Neural crest cell (in vitro differentiated cells): ENCODE measurements at places on chromosomes 3 and 15. TPM values are rescaled to one million over a fixed set of nuclear protein-coding genes. Genes with fewer than 3 reads are reported as not detected.

GRCh38 chr3:119762876-119763275 is 19.0 kb upstream of the NR1I2 start:
- no peaks in the 10 kb centered on the region for H3K4me1 ChIP-seq
- no peak for DNase-seq
- H3K27me3 ChIP-seq, result peaks cover 3% of the 10 kb centered on the region
- H3K36me3 ChIP-seq, result peaks cover 14% of the 10 kb centered on the region

DNA sequence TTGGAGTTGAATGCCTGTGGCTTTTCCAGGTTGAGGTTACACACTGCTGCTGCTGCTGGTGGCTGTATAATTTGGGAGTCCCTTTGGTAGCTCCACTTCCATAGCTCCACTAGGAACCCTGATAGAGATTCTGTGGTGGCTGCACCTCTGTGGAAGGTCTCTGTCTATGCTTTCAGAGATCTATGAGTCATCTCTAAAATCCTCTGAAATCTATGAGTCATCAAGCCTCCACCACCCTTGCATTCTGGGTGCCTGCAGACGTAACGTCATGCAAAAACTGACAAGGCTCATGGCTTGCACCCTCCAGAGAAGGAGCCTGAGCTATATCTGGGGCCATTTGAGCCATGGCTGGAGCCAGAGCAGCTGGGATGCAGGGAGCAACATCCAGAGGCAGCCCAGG is 1037.0 kb upstream of the CFAP20DC start:
- H3K36me3 ChIP-seq, result no peaks in the 10 kb centered on the region
- DNase-seq, result no peak
- H3K4me1 ChIP-seq, result no peaks in the 10 kb centered on the region
- no peaks in the 10 kb centered on the region for H3K27me3 ChIP-seq
- no peak overlapping the region for H3K4me3 ChIP-seq
- H3K27ac ChIP-seq, result no peak overlapping the region

- peaks cover 32% of the 10 kb centered on the region for H3K4me1 ChIP-seq
- no peak overlapping the region for H3K27ac ChIP-seq
- H3K36me3 ChIP-seq, result peaks cover 5% of the 10 kb centered on the region
- H3K27me3 ChIP-seq, result no peaks in the 10 kb centered on the region
- no peak for DNase-seq
- H3K4me3 ChIP-seq, result no peak overlapping the region
Observed at GRCh38 chr15:58327958-58328357, 103.8 kb upstream of the LIPC start.

DNA sequence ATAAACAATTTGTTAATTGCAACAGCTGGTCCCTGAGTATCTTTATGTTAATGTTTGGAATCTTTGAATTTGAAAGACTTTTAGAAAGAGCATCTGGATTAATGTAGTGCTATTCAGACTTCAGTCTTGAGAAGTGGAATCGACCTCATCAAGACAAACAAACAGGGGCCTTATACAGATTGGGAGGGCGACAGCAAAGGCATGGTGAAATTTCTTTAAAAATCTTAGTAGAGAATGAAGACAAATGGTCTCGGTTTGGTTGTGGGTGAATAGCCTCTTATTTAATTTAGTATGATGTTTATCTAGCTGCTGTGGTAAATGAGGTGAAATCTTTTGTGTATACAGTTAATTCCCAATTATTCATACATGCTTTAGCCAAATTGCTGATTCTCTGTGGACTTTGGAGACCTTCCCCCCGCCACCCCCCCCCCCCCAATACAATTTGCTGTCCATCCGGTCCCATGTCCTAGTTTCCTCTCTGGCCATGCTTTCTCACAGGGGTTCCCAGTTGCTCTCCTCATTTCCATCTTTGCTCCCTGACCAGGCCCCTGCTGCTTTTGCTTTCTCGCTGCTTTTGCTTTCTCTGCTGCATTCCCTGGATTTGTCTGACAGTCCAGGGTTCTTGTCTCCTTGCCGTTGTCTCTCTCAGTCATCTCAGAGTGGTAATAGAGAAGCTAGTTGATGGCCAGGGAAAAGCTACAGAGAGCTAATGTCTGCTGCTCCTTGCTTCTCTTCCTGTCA is 135.3 kb downstream of the FNDC3B start:
- peaks cover 3% of the 10 kb centered on the region for H3K36me3 ChIP-seq
- no peak for DNase-seq
- H3K4me1 ChIP-seq, result peaks cover 66% of the 10 kb centered on the region
- no peaks in the 10 kb centered on the region for H3K27me3 ChIP-seq

DNA sequence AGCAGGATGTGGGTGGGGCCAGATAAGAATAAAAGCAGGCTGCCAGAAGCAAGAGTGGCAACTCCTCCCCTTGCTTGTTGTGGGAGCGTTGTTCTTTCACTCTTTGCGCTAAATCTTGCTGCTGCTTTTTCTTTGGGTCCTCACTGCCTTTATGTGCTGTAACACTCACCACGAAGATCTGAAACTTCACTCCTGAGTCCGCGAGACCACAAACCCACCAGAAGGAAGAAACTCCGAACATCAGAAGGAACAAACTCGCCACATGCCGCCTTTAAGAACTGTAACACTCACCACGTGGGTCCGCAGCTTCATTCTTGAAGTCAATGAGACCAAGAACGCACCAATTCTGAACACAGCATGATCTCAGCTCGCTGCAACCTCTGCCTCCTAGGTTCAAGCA is 72.9 kb downstream of the IL12A start:
- H3K27ac ChIP-seq, result no peak overlapping the region
- no peak for DNase-seq
- H3K27me3 ChIP-seq, result no peaks in the 10 kb centered on the region
- no peaks in the 10 kb centered on the region for H3K4me1 ChIP-seq

DNA sequence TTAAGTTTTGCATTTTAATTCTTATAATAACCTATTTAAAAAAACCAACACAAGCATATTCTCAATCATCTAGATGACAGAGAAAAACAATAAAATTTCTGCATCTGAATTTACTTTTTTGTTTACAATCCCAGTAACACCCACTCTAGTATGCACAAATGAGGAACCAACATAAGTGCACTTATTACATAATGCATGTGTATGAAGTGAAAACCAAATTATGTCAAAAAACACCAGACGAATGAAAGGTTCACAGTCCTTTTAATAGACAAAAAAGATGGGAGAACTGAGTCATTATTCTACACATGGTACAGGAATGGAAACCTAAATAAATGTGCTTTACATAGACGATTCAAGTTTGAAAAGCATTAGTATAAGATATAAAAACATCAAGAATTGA is 91.7 kb downstream of the NR1I2 start:
- no peaks in the 10 kb centered on the region for H3K4me1 ChIP-seq
- H3K36me3 ChIP-seq, result peaks cover 6% of the 10 kb centered on the region
- H3K27me3 ChIP-seq, result no peaks in the 10 kb centered on the region
- H3K4me3 ChIP-seq, result no peak overlapping the region
- no peak overlapping the region for H3K27ac ChIP-seq

GRCh38 chr15:39785139-39785538 is 2.5 kb upstream of the FSIP1 start:
- no peaks in the 10 kb centered on the region for H3K27me3 ChIP-seq
- peaks cover 57% of the 10 kb centered on the region for H3K4me1 ChIP-seq
- H3K4me3 ChIP-seq, result peak overlapping the region; percentile 89
- H3K36me3 ChIP-seq, result peaks cover 4% of the 10 kb centered on the region
- H3K27ac ChIP-seq, result no peak overlapping the region

- no peaks in the 10 kb centered on the region for H3K27me3 ChIP-seq
- H3K36me3 ChIP-seq, result no peaks in the 10 kb centered on the region
- no peak for DNase-seq
- H3K27ac ChIP-seq, result no peak overlapping the region
- H3K4me1 ChIP-seq, result no peaks in the 10 kb centered on the region
- H3K4me3 ChIP-seq, result no peak overlapping the region
Observed at GRCh38 chr3:146581080-146581601, 24.0 kb downstream of the PLSCR5 start.

DNA sequence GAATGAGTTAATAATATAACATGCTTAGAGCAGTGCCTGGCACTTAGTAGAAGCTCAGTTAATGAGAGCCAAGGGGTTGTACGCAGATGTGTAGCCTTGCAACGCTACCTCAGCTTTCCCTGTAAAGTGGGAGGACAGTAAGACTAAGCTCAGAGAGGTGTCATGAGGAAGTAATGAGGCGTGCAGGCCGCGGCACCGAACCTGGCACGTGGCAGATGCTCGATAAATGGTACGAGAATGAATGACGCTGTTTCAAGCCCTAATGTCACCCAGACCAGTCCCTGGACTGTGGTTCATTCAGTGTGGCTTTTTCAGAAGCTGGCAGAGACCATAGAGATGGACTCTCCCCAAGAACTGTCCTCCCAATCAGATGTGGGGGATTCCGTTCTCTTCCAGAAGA is 21.2 kb downstream of the GRIP2 start:
- H3K4me3 ChIP-seq, result no peak overlapping the region
- peaks cover 5% of the 10 kb centered on the region for H3K4me1 ChIP-seq
- no peaks in the 10 kb centered on the region for H3K36me3 ChIP-seq
- no peaks in the 10 kb centered on the region for H3K27me3 ChIP-seq
- DNase-seq, result no peak

GRCh38 chr3:130340766-130341165 is 4.7 kb upstream of the COL6A5 start:
- peaks cover 7% of the 10 kb centered on the region for H3K36me3 ChIP-seq
- peaks cover 8% of the 10 kb centered on the region for H3K4me1 ChIP-seq
- H3K4me3 ChIP-seq, result no peak overlapping the region
- DNase-seq, result no peak
- H3K27ac ChIP-seq, result no peak overlapping the region
- H3K27me3 ChIP-seq, result peaks cover 52% of the 10 kb centered on the region

DNA sequence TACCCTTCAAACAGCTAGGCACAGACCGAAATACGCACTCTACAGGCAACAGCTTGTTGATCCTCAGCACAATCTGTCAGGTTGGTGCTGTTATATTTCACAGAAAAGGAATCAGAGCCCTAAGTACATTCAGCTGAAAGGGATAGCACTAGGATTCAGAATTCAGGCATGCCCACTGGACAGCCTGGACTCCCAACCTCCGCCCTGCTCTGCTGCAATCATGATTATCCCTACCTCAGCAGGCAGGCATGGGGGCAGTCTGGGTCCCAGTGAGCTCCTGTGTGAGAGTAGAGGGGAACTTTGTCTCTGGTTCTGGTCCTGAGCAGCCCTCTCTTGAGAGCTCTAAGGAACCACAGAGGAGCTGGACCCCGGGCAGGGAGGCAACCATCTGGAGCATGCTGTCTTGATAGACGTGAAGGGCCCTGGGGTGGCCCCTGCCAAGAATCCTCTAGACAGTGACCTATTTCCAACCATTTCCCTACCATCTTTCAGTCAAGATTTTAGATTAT is 23.4 kb upstream of the NOX5 start:
- peaks cover 13% of the 10 kb centered on the region for H3K4me1 ChIP-seq
- H3K4me3 ChIP-seq, result no peak overlapping the region
- no peaks in the 10 kb centered on the region for H3K27me3 ChIP-seq

Gene DNAH12
- total RNA-seq, result 0.09 and 0.34 TPM in 2 replicates

Gene PLS1
- total RNA-seq, result 5.6 and 5.7 TPM in 2 replicates

Gene OXTR
- total RNA-seq, result 5.3 and 7.9 TPM in 2 replicates

Gene SLC30A4
- total RNA-seq, result 2.7 TPM in 2 replicates

Gene DUOX1
- not detected in 2 replicates for total RNA-seq

Gene GOLGA8J
- total RNA-seq, result 0.32 and 0.54 TPM in 2 replicates
